ENCODE measurements at places on chromosomes 3 and 15. TPM values are rescaled to one million over a fixed set of nuclear protein-coding genes. Genes with fewer than 3 reads are reported as not detected.

The GOLGA8A gene
- 75.0 TPM for total RNA-seq

The ZNF770 gene
- total RNA-seq = 70.0 TPM

The CRYGS gene
- total RNA-seq = 2,965 TPM

The CX3CR1 gene
- total RNA-seq = 1.8 TPM

The APOD gene
- total RNA-seq = 23.9 TPM

The C3orf22 gene
- total RNA-seq = not detected

The NR2E3 gene
- total RNA-seq = 218 TPM

The NAALADL2 gene
- 43.9 TPM for total RNA-seq

The THAP10 gene
- 5.7 TPM for total RNA-seq

The SMCO1 gene
- 0.38 TPM for total RNA-seq

The VEPH1 gene
- 10.5 TPM for total RNA-seq

The GOLGA6L4 gene
- total RNA-seq = 3.5 TPM

The CMTM6 gene
- 94.5 TPM for total RNA-seq

The KLHL6 gene
- total RNA-seq = 2.5 TPM

The RTP3 gene
- not detected for total RNA-seq

The CCR3 gene
- not detected for total RNA-seq

The ITIH1 gene
- not detected for total RNA-seq

The SLC24A5 gene
- 22.1 TPM for total RNA-seq

The GOLGA6D gene
- total RNA-seq = not detected

The DUOX1 gene
- total RNA-seq = 2.0 TPM

The CLDN16 gene
- 0.16 TPM for total RNA-seq

All from camera-type eye (tissue), 1 donor.